ENCODE measurements at places on chromosomes 1 and 21.

DNA sequence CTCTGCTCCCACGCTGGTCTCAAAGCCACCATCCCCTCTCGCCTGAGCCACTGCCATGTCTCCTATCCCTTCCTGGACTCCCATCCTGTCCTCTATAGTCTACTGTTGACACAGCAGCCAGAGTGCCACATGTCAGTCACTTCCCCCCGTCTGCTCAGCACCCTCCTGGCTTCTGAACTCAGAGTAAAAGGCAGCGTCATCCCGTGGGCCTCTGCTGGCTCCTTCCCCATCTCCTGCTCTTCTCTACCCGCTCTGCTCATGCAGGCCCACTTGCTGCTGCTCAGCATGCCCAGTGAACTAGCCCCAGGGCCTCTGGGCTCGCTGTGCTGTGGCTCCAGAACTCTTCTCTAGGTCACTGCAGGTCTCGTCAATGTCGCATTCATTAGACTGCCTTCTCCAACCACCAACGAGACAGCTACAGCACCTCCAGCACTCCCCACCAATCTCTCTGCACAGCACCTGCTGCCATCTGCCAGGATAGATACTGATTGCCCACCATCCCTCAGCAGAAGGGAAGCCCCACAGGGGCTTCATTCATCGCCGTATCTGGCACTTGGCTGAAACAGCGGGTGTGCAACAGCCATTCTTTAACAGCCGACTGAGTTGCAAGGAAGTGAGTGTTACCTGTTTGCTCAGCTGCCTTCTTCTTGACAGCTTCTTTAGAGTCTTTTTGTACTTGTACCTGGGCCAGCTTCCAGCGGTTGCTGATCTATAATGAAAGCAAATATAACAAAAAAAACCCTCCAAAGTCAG, 11.8 kb upstream of the SRM start:
- no peak for DNase-seq

- DNase-seq = no peak
Observed at GRCh38 chr1:231387770-231388669, 34.1 kb downstream of the EGLN1 start.

DNA sequence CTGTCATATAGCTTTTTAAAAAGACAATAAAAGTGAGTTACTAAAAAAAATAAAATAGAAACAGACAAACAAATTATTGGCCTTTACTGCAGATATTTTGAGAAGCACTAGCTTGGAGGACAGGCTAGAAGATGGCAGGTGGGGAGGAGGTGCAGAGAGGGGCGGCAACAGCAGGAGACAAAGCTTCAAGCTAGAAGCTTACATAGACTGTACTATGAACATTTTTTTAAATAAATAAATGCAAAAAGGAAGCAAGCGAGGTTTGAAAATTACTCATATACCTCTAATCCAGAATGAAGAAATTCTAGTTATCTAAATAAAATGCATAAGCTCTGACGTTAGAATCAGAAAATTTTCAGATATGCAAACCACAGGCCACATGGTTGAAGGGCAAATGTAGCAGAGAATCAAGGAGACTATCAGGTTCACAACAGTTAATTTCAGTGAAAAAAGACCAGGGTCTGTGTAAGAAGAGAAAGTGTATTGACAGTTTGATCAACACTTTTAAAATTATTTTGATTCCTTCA, 54.9 kb downstream of the NRIP1 start:
- DNase-seq = no peak

DNA sequence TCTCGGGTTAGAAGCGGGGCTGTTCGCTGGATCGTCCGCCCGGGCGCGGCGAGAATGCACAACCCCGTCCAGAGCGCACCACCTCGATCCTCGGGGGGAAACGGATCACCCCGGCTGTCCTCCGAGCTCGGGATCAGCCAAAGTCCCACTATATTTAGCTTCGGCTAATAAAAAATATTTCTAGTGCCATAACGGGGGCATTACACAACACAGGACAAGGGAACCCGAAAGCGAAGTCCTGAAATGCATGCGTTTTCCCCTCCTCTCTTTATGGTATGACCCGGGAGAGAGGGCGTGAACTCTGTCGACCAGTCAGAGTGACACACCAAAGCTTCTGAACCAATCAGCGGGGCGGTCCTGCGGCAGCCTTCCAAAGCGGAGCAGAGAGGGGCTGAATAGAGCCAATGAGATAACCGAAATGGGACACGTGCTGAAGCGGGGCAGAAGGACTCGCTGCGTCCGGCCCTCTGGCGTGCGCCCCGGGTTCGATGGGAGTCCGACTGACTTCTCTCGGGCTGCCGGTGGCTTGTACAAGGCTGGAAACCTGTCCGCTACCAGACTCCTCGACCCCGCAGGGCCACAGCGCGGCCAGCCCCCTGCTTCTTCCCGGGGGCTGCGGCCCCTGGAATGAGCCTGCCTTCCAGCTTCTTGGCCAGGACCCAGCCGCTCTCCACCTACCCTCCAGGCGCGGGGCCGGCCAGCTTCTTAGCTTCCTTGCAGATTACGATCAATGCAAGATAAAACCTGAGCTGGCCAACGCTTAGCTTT, at the start of gene ALDH4A1:
ALDH4A1 (minus strand) TSS at position 33 of the 768 bp plus-strand sequence; CDS start at position 1, 32 bp downstream.
- peak; percentile 96 for DNase-seq

DNA sequence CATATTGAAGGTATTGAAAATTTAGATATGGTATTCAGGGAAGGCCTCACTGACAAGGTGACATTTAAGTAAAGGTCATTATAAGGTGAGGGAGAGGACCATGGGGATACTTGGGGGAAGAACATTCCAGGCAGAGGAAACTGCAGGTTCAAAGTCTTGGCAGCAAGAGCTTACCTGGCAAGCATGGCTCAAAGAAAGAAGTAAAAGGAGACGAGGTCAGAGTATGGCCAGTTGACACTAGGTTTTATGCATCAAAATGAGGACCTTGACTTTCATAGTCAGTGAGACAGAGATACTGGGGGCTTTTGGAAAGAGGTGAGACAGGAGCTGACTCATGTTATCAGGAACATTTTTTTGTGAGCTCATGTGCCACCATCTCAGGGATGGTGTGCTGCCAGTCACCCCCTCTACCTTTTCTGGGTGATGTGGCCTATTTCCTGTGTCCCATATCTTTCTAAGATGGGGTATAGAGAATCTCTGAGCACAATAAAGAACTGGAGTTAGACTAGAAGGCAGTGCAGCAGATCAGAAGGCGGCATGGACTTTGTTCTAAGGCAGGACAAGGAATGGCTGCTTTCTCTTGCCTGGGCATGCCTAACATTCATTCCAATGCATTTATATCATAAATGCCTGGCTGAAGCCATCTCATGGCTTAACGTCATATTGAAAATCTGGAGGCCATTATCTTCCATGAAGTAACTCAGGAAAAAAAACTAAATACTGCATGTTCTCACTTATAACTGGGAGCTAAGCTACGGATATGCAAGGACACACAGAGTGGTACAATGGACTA, 406.7 kb downstream of the NTNG1 start:
- DNase-seq = no peak

DNA sequence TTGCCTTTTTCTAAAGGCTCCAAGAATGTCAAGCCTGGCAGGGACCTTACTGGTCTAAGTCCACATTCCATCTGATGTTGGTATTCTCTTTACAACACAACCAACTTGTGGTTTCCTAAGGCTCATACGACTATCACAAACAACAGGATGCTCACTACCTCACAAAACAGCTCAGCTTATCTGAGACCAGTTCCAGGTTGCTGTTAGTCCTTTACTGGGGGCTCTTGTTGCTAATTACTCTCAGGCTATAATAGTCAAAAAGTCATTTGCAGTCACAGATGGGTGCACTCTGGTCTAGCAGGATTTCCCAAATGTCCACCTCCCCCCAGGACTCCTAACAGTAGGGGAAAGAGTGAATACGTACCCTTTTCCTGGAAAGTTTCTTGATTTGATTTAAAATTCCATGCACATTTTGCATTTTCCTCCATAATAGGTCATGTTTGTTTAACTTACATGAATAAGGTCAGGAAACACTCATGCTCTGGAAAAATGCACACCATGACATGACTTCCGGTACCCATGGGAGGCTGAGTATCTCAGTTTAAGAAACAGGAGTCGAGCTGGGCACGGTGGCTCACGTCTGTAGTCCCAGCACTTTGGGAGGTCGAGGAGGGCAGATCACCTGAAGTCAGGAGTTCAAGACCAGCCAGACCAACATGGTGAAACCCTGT, 16.0 kb downstream of the LCK start:
- DNase-seq = no peak

GRCh38 chr1:4115191-4115900, 215.3 kb upstream of the C1orf174 start:
- DNase-seq = no peak

- DNase-seq = no peak
Observed at GRCh38 chr1:85502171-85502570, 37.2 kb upstream of the DDAH1 start.

- DNase-seq = no peak
Observed at GRCh38 chr21:35394634-35395369, 345.7 kb upstream of the RUNX1 start.

- DNase-seq = no peak
Observed at GRCh38 chr21:42199868-42200463, 19.0 kb upstream of the ABCG1 start.

DNA sequence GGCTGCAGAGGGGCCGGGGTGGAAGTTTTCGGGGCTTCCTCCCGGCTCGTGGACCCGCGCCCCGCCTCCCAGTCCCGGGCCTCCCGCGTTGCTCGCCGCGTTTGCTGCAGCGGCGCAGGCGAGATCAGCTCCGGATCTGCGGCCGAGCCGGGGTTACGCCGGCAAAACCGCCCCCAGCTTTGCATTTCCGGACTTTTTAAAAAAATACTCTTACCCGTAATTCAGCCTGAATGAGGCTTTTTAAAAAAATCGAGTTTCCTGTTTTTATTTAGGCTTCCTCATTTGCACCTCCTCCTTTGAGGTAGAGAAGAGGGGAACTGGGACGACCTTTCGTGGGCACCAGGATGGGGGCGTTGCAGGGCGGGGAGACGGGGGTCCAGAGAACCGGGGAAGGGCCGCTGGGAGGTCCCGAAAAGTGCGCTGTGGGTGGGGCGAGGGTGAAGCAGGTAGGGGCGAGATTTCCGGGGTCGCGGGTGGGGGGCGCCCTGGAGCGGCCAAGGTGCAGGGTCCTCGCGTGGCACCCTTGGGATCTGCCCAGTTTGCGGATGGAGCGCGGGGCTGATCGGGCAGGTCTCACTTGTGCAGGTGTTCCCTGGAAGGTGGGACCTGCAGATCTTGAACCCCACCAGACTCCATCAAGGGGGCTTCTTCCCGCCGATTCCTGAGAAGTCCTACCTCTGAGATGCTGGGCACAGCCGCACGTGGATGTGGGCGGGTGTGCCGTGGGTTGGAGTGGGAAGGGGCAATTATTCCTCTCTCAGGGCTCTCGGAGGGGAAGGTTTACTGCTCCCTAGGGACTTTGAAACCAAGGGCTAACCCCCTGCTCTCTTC, 1.1 kb downstream of the PIK3CD start:
- DNase-seq = peak; percentile 45

DNA sequence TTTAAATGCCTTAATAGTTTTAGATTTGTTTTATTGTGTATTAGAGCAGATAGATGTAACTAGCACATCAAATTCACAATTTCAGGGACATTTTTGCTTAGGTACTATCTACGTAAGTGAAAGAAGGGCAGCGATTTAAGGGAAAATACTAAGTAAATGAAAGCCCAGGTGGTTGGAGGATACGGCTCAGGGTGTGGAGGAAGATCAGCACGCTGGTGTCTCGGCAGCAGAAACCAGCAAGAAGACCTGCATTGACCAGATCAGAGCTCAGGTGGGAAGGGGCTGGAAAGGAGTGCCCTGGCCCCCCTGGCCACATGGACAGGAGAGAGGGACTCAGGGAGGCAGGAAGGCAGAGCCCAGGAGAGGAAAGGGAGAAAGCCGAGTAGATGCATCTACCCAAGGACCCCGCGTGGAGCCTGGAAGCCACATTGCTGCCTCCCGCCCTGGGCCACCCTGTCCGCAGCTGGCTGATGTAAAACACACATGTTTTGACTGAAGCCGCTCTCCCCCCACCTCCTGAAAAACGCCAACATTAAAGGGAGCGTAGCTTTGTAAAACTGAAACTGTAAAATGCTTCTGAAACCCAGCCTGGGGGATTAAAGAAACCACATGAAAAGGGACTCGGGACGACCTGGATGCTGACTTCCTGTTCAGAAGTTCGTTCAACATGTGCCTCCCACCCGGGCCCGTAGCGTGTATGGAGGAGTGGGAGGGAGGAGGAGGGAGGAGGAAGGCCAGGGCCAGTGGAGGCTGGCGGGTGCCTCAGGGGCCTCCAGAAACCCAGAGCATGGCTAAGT, 72.6 kb upstream of the TARDBP start:
- DNase-seq = peak; percentile 69

DNA sequence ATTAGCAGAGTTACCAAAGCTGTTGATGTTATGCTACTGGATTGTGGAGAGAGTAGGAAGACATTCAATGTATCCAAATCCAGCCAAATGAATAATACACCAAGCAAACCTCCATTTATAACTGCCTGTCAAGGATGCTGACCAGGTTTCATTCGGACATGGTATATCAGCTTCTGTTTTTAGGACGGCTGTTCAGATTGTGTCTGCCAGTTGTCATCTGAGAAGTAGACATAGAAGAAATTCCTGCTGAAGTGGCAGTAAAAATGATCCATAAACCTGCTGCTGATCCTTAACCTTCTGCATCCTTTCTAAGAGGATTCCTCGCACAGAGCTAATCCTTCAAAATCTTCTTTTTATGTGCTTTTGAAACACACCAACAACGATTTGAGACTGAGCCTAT, 663.6 kb upstream of the PLXNA2 start:
- DNase-seq = no peak

GRCh38 chr1:119587341-119587740, 60.7 kb downstream of the ZNF697 start:
- no peak for DNase-seq

DNA sequence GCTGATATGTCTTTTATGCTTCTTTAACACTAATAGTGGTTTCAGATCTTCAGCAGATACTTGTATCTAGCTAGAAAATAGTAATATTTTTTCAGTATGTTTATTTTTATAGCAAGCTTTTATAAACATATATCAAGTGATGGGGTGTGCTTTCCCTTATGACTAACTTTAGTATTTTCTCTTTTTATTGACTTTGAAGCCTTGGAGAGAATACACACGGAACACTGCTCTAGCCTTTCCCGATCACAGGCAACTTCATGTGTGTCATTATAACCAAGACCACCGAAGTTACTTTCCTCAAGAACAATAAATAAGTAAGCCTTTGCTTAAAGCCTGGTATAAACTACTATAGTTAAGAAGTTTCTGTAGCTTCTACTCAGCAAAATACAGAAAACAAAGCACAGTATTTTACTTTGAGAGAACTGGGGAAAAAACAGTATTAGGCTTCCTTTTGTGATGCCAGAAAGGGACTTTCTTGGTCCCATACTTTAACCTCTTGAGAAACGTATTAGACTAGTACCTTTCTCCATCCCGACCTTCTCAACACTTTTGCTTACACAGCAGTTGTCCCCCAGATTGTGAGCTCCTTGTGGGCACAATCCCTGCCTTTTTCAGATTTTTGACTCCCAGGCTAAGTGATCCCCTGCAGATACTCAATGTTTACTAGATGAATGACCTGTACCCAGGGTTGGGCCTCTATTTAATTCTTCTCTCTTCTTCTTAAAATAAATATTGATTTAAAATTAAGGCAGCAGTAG, 3.3 kb downstream of the ADSS2 start:
- DNase-seq = no peak

GRCh38 chr1:43451701-43452532, 1.8 kb downstream of the HYI start:
- DNase-seq = no peak

All from stimulated activated CD4-positive, alpha-beta T cell treated with anti-CD3 and anti-CD28 coated beads, Interleukin-1b, Interleukin-23, amount 100 ng/mL, for 48 hours (primary cell).